Hypothalamus (tissue), 51 donors: ENCODE measurements at places on chromosomes 2 and 18.

DNA sequence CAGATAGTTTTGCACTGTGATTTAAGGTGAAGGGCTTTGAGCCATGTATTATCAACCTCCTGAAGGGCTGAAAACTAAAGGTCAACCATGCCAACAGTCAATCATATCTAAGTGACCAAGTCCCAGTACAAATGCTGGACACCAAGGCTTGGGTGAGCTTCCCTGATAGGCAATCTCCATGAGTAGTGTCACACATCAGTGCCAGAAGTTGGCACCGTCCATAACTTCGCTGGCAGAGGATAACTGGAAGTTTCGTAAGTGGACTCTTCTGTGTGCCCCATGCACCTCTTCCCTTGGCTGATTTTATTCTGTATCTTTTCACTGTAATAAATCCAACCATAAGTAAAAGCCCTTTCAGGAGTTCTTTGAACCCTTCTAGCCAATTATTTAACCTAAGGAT lies 13.2 kb downstream of the REV1 start:
- no peak for DNase-seq

DNA sequence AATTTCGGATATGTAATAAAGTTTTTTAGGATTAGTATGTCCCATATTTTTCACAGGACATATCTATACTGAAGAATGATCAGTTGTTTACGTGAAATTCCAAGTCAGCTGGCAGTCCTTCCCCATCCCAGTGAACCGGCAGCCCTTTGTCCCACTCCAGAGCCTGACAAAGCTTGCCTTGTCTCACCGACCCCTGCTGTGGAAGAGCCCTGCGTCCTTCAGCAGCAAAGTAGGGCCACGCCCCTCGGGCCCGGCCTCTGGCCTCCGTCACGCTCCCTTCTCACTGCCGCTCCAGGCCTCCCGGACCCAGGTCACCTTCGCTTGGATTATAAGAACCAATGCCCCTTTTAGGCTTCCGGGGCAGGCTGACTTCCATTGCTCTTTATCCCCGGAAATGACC lies 89.8 kb upstream of the TGIF1 start:
- no peak for DNase-seq

DNA sequence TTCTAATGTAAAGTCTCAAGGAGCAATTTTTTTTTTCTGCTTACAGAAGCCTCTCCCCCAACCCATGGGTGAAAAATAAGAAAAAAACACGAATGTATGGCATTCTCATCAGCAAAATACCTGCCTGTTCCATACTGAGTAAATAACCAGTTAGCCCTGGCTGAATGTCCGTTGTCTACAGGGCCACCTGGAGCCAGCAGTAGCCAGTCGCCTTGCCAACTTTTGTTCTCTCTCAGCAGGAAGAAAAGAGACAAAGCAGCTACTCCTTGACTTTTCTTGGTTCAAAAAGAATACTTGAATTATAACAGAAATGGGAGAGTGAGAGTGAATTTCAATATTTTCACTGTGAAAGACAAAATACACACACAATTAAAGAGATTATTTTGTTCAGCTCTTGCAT lies 532.9 kb upstream of the CRIM1 start:
- no peak for DNase-seq

DNA sequence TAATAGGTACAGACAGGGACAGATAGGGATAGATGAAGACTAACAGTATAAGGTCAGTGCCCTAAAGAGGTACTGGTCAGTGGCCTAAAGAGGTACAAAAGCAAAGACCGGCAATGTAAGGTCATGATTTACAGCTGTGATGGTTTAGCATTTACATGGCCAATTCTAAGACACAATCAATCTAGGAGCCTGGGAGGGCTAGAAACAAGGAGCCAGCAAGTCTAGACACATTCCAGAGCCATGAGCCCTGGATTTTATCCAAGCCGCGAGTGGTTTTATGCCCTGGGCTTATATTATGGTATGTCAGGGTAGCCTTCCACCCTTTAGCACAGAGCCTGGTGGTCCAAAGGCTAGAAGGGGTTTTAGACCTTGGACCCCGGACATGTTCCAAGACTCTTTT lies 124.2 kb downstream of the CBLN2 start:
- no peak for DNase-seq

DNA sequence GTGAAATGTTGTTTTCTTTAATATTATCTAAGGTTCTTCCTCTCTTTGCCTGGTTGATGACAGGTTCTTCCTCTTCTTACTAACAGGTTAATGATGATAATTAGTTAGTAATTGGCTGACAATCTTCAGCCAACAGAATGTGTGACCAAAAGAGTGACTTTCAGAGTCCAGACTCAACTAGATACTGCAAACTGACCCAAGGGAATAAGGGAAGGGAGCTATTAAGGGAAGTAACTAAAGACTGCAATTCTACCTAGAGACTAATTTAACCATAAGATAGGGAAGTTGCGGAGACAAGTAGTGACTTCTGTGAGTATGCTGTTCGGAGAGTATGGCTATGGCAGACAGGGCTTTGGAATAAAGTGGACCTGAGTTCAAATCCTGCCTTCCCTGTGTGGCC lies 127.3 kb upstream of the TACR1 start:
- DNase-seq = no peak

DNA sequence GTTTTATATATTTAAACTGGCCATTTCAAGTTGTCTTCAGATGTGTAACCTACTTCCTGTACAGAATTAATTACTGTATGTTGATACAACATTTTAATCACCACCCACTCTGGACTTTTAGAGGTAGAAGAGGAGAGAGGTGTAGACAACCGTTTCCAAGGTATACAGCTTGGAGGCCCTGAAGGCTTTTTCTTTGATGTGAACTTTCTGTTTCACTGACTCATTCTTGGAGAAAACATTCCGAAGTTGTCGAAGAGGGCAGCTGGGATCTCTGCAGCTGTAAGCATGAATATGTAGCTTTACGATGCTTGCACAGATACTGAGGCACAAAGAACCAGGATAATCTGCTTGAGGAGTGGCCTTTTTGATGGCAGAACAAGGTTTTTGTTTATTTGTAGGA lies 137.0 kb downstream of the NCKAP5 start:
- no peak for DNase-seq
